NCI-H82 (cell line): ENCODE measurements at places on chromosomes 7 and 10.
A peak's percentile ranks its signal among the peaks of the same experiment; 100 is the strongest.

DNA sequence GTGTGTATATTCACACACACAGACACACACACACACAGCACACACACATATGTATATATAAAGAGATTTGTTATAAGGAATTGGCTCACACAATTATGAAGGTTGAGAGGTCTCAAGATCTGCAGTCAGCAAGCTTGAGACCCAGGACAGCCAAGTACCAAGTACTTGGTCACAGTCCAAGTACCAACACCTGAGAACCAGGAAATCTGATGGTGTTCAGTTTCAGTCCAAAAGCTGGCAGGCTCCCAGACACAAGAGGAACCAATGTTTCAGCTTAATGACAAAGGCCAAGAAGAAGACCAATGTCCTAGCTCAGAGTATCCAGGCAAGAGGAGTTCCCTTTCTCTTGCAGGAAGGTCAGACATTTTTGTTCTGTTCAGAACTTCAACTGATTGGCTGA is 780.2 kb downstream of the MAGI2 start:
- DNase-seq, result no peak

DNA sequence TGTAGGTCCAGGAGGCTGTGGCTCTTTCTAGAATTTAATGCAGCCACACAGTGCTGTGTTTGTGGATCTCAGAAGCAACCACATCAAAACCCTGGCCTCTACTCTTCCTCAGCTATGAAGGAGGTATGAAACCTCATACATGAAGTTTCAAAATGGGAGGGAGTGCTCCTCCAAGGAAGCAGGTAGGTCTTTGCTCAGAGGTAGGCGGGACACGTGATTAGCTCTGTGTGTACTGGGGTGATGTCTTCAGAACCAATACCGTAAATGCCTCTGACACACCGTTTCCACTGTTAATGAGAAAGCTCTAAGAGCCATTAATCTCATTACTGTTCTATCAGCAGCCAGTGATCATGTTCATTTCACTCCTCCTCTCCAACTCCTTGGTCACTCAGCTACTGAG is 126.1 kb downstream of the PLXNA4 start:
- DNase-seq, result peak; percentile 65

DNA sequence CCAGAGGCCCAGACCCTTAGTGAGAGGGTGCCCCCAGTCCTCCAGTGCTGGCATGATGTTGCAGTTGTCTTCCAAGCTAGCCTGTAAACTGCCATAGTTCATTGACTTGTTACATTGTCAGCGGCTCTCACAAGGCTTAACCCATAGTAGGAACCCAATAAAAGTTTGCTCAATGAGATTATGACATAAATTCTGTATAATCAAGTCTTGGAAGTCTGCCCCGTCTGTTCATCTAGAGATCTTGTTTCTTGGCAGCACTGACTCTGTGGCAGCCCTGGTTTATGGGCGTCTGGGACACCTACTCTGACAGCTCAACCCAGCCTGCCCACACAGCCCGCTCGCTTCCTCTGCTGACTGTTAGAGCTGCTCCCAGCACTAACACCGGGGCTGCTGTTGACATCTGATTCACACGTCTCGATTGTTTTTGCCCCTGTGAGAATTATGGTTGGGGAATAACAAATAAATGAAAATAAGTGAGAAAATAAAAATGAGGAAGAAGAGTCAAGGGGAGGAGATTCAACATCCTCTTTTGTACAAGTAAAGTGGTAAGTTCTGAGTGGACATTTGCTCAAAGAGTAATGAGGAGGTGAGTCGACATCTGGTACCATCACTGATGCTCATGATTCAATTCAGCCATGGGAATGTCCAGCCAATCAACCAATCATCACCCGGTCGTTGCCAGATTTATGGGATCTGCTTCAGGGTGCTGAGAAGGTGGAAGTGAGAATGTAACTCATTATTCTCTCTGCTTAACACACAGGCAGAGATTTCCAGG is 160.8 kb downstream of the SPAG6 start:
- peak; percentile 49 for DNase-seq

- DNase-seq, result no peak
Measured at GRCh38 chr7:17194656-17195055, 103.8 kb upstream of the AHR start.
